ENCODE measurements at places on chromosomes 6 and 20.
A peak's percentile ranks its signal among the peaks of the same experiment; 100 is the strongest.

GRCh38 chr6:451847-452246 is 60.3 kb downstream of the IRF4 start:
- peak; percentile 1 for DNase-seq

DNA sequence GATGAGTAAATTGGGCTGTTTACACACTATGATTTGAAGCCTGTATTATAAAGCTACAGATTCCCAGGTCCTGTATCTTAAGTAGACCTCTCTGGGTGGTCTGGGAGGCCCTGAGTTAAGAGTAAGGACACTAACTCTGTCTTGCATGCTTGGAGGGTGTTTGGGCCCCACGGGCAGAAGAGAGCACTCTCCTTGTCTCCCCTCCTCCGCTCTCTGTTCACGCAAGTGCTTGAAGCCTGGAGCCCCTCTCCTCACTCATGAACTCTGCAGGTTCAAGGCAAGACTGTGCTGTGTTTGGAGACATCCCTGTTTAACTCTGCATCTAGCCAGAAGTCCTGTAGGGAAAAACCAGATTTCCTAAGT is 154.0 kb downstream of the ZDHHC14 start:
- DNase-seq, result no peak

GRCh38 chr6:3147914-3148757 is 9.2 kb downstream of the TUBB2A start:
- DNase-seq, result no peak

DNA sequence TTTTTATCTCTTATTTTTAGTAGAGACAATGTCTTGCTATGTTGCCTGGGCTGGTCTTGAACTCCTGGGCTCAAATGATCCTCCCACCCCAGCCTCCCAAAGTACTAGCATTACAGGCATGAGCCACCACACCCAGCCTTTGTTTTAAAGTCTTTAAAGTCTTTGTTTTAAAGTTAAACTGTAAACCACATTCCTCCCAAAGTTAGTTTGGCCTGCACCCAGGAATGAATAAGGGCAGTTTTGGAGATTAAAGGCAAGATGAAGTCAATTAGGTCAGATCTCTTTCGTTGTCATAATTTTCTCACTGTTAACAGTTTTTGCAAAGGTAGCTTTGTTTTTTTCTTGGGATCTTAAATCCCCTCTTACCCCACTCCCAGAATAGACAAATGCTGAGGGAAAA is 63.8 kb downstream of the UBR2 start:
- DNase-seq, result no peak

DNA sequence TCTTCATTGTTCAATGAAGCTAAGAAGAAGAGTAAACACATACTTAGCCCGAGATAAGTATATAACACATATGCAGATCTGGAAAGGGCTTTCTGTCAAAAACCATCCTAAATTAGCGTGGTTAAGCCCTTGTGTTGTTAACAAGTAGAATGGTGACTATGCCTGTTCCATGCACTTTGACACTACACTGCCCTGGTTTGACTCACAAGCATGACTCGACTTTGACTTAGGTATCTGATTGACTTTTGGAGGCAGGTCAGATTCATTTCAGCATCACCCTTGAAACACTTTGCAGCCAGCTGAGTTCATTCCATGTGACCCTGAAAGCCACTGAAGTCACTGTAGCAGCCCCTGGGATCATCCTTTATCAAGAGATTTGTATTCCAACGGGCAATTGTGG is 239.8 kb downstream of the TBX18 start:
- DNase-seq, result no peak

DNA sequence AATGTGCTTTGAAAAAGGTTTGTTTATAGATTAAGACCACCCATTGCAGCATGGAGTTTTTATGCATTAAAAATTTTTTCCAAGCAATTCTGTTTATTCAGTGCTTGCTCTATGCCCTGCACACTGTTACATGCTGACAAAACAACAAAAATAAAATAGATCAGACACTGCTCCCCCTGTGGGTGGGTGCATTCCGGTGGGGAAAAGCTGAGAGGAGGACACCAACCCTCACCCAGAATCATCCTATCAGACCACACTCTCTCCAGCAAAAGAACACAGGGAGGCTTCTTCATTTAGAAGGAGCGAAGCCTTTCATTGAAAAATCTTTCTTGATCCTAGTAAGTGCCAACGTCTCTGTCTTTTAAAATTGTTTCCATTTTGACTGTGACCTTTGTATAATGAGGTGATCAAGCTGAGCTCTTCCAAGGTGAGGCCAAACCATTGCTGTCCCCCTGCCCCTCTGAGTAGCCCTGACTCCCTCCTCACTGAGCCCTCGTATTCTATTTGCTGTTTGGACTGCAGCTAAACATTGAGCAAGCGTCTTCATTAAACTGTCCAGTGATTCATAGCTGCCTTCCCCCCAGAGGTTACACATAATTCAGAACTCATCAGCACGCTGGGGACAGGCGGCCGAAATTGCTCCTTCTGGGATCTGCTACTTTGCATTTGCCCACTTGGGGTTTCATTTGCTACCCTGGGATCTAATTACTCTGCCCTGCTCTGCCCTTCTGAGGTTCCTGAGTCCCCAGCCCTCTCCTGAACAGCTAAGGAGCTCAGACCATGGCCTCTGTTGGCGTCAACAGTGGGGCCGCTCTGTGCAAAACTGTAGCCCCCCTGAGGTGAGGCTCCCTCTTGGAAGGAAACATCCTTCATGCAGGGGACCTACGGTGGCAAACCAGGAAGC is 102.4 kb downstream of the F13A1 start:
- no peak for DNase-seq

- DNase-seq, result no peak
Measured at GRCh38 chr6:44837255-44837654, 449.7 kb downstream of the CDC5L start.

DNA sequence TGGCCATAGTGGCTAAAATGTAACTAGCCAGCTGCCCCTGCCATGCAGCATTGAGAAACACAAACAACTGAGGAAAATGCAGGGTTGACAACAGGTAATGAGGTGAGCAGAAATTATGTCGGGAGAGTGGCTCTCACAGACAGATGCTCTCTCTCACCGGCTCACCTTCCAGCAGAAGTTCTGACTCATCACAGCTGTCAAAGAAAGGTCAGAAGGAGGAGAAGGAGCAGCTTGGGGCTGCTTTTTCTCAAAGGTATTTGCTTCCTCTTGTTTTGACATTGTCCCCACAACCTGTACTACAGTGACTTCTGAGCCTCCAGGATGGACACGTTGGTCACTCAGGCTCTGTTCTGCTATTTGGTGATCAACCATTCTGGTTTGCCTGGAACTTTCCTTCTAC is 190.5 kb upstream of the HEY2 start:
- DNase-seq, result no peak

GRCh38 chr6:151027295-151027747 is 161.8 kb downstream of the MTHFD1L start:
- no peak for DNase-seq

DNA sequence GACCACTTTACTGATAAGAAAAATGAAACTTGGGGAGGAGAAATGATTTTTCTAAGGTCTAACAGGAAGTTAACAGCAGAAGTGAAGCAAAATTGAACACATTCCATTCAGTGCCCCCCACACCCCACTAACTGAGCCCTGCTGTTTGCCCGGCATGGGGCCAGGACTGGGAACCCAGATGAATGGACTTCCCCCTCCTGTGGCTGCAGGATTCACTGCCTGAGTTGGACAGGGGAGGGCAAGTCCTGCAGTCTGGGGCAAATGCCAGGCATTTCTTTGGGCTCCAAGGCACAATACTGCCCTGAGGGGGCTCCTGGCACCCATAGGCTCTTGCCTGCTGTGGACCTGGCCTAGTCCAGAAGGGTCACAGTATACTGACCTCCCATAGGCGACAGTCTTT is 28.3 kb downstream of the FYN start:
- DNase-seq, result no peak

DNA sequence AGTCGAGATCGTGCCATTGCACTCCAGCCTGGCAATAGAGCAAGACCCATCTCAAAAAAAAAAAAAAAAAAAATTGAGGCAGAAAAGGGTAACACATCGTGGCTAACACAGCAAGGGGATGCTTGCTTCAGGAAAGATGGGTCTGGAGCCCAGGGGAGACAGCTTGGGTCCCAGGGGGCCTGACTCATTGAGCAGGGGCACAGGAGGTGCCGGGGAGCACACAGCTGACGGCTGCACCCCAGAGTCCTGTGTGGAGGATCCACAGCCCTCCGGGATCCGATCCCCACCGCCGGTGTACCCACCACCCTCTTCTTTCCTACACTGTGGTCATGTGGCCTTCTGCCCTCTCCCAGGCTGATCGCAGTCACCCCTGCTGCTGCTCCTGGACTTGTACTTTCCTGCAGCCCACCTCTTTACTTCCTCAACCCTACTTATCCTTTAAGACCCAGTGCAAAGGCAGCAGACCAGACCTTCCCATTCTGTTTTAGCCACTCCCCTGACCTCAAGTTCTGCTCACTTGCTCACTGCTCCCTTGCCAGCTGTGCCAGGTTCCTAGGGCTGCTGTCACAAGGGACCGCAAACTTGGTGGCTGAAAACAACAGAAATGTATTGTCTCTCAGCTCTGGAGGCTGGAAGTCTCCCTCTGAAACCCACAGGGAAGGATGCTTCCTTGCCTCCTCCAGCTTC is 17.6 kb upstream of the EZR start:
- no peak for DNase-seq

GRCh38 chr20:62178316-62179161 is 4.3 kb upstream of the MTG2 start:
- no peak for DNase-seq

- DNase-seq, result no peak
Measured at GRCh38 chr6:34930221-34930620, 41.2 kb downstream of the ANKS1A start.

- no peak for DNase-seq
Measured at GRCh38 chr20:44411020-44411756, 55.7 kb downstream of the HNF4A start.

GRCh38 chr6:27874016-27874415 is 38.2 kb downstream of the OR2B2 start:
- DNase-seq, result no peak

- no peak for DNase-seq
Measured at GRCh38 chr6:73017476-73017875, 207.8 kb downstream of the KHDC1L start.

DNA sequence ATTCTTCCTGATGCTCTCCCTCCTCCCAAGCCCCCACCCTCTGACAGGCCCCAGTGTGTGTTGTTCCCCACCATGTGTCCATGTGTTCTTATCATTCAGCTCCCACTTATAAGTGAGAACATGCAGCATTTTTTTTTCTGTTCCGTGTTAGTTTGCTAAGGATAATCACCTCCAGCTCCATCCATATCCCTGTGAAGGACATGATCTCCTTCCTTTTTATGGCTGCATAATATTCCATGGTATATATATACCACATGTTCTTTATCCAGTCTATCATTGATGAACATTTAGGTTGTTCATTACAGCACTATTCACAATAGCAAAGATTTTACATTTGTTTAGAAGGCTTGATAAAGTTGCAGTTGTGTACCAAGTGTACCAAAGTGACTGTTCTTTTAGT is 57.9 kb downstream of the KCNS1 start:
- no peak for DNase-seq

DNA sequence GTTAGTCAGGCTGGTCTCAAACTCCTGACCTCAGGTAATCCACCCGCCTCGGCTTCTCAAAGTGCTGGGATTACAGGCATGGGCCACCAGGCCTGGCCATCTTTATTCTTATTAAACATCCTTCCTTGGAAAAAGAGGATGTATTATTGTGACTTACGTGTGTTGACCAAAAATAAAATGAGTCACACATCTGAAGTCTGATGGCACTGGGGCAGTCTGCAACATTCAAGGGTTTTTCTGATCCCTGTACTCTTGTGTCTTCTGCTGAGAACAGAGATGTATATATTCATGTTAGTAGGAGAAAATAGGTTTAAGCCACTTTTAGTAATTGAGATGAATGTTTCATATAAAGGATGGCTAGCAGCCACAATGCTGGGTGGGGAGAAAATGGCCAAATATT is 129.9 kb upstream of the RIPOR2 start:
- no peak for DNase-seq

- DNase-seq, result no peak
Measured at GRCh38 chr6:158538741-158539140, 21.1 kb upstream of the TMEM181 start.

DNA sequence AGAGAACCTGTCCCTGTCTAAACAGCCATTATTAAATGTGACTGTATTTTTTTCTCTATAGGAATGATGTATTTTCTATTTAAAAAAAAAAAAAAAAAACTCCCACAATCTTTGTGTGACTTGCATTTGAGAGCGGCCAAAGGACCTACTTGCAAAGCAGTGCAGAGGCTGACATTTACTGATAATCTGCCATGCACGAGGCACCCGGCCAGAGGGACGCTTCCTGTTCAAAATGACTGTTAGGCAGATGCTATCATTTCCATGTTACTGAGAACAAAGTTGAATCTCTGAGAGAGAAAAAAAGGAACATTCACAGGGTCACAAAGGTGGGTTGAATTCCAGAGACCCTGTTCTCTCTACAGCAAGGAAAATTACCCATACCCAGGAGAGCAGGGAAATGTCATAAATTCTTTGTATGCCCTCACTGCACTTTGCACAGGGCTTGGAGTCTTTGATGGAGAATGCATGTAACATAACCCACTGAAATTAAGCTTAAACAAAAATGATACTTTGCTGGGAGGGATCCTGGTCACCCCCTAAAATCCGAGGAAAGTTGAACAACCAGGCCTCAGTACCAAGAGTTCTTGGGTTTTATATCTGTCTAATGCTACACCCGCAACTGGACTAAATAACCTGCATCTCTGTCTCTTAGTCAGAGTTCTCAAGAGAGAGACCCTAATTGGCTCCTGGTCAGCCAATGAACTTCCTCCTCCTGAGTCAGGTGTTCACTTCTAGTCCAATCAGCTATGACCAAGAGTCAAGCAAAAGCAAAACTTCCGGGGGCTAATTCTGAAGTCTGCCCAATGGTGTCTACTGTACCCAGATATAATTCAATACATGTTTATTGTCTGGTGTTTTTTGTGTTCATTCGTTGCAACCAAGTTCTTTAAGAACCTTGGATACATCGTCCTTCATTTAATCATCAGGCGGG is 61.2 kb downstream of the GCLC start:
- DNase-seq, result peak; percentile 47

DNA sequence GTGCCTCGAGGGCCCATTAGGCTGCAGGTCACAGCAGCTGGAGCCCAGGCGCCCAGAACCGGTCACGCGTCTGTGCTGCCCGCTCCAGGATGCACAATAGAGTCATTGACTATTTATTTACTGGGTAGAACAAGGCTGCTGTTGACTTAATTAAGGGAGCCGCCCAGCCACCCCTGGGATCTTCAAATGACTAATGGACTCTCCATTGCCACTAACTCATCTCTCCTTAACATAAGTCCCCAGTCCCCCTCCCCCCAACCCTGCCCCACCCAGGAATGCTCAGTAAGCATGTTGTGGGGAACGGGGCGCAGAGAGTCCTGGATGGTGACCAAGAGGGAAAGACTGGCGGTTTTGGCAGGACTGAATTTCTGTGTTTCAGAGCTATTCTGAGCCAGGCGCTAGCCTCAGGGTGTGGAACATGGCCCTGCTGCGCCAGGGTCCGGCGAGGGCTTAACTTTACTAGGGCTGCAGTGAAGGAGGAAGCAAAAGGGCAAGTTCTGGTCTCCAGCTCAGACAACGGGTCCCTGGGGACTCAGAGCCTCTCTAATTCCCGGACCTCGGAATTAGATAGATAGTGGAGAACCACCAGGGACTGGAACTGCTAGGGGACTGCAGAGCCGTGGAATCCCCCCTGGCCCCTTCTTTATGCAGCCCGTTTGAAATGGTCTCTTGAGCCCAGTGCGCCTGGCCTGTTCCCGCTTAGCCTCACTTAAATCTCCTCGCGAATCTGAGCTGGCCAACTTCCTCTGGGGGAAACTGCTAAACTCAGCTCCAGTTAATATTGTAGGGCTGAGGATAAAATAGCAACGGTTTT is 1.5 kb upstream of the GRIK2 start:
- no peak for DNase-seq

Measured in activated CD4-positive, alpha-beta memory T cell treated with anti-CD3 and anti-CD28 coated beads, Interleukin-2, amount 10 ng/mL, durations not matched to agents 7 days and 5 days (primary cell).